ENCODE measurements at places on chromosomes 7 and 10.

DNA sequence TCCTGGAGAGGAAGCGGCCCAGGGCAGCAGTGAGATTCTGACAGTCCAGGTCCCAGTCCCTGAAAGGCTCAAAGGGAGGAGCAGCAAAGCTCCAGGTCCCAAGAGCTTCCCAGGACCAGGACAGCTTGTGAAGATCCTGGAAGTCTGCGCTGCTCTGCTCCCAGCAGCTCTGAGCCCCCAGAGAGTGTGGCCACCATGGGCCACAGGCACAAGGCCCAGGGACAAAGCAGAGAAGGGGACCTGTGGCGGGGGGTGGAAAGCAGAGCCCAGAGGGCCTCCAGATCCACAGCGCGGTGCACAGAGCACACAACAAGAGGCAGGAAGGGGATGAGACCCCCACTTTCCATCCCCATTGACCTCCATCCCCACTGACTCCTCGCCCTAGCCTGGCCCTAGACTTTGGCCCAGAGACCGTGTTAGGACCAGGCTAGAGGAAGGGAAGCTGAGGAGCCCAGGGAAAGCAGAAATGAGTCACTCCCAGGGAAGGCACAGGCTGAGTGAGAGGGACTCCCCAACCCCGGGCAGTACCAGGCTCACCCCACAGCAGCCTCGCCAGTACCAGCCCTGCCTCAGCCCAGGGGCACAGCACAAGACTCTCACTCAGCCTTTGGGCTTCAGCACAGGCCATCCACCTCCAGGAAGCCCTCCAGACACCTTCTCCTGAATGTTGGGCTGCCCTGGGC, 75.5 kb downstream of the GRID1 start:
- no peak for DNase-seq

DNA sequence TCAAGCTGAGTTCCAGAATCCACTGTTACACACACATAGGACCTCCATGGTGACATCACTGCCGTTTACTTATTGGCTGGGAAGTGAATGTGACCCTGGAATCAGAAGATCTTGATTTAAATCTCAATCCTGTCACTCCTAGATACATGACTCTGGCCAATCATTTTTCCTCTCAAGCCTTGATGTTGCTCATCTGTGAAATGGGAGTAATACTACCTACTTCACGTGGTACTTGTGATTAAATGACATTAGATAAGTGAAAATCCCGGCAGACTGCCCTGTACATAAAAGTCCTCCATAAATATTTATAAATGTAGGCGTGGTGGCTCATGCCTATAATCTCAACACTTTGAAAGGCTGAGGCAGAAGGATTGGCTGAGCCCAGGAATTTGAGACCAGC, 88.0 kb upstream of the SVIL start:
- no peak for DNase-seq

- no peak for DNase-seq
Observed at GRCh38 chr10:1560535-1561192, 176.7 kb downstream of the ADARB2 start.

DNA sequence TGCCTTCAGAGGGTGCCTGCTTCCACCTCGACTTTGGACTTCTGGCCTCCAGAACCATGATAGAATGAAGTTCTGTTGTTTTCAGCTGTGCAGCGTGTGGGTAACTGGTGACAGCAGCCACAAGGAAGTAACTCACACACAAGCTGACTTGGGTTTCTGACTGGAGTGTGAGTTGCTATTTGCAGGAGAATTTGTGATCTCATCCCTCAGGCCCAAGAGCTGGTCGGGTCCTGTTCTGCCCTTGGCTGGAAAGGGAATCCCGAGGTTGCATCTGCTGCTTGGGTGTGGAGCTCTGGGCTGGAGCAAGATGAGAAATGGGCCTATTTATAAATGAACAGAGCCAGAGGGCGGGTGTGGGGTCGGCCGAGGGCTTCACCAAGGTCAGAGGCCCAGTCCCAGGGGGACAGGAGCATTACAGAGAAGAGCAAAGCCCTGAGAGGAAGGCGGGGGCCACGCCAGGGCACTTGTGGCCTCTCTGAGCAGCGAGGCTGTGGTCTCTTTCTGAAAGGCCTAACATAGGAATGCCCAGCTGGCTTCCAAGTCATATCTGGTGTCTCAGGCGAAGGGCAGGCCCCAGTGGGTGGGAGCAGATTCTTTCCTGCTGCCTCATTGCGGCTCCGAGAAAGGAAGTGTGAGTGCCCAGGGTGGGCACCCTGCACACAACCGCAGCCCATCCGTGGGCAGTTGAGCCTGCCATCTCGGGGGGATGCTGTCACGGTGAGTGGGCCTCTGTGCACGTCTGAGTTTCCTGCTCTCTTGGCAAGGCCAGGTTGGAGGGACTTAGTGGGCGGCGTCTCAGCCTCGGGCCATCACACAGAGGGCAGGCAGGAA, 26.5 kb upstream of the C10orf71 start:
- no peak for DNase-seq

DNA sequence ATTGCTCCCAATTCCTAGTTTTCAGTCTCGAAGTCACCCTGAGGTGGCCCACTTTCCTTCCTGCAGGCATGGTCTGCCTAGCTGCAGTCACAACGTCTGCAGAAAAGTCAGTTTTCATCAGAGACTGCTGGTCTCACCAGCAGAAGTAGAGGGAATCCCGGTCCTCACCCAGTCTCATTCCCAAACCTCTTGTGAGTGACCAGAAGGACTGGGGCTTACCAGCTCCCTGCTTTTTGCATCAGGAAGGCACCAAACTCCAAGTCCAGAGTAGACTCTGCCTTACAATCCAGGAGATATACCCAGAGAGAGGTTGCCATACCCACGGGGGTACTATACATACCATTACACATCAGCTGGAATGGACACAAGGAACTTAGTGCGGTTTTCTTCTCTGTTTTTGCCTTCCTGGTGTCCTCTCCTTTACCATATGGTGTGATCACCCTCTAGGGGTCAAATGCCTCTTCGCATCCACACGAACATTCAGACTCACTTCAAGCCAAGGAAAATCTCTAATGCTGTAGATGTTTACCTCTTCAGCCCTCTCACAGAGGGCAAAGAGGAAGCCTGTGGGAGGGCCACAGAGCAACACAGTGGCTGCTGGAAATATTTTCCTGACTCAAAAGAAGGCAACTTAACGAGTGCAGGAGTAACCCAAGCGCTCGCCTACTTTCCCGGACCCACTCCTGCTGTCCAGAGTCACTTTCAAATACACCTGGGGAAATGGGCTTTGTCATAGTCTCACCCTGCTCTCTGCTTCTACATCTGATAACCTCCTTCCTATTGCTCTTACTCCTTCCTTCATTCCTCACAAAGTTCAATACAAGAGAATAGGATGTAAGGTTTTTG, 220.9 kb downstream of the C7orf25 start:
- DNase-seq, result no peak

DNA sequence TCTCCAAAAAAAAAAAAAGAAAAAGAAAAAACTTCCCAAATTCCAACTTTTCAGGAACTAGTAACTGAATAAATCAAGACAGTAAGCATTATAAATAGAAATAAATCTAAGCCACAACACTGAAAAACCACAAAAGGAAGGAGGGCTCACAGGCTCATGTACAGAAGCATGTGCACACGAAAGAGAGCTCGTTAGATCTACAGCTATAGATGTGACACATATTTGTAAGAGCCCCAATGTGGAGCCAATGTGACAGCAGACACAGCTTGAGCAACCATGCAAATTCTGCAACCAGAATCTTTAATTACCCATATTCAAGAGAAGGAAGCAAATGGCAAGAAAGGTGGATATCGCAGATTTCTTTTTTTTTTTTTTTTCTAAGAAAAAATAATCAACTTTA, 94.7 kb downstream of the SORBS1 start:
- no peak for DNase-seq

DNA sequence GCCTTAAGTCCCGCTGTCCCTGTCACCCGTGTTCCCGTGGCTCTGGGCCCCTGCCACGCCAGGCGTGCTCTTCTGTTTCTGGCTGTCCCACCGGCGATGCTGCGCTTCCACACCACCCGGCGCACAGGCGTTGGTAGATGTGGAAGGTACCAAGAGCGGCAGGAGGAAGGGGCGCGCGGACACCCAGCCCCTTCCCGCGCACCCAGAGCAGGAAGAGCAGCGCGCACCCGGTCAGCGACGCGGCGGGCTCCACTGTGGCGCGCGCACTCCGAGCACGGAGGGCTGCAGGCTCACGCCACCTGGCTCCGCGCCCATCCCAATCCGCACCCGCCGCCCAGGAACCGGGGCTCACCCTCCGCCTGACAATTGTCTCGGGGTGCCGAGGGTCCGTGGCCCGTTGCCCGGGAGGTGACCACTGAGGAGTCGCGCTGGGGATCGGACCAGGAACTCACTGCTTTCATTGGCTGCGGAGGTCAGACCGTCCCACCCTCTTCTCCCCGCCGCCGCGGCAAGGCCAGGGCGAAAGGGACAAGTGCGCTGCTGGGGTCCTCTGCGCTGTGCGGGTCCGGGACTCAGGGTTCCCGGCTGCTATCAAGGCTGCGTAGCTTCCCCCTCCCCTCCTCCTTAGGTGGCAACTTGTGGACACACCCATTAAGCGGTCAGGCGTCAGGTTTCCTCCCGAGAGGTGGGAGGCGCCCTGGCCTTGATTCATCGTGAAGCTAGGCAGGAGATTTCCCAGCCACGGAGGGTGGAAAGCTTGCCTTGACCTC, 121.6 kb upstream of the ZNF92 start:
- DNase-seq, result peak; percentile 85

DNA sequence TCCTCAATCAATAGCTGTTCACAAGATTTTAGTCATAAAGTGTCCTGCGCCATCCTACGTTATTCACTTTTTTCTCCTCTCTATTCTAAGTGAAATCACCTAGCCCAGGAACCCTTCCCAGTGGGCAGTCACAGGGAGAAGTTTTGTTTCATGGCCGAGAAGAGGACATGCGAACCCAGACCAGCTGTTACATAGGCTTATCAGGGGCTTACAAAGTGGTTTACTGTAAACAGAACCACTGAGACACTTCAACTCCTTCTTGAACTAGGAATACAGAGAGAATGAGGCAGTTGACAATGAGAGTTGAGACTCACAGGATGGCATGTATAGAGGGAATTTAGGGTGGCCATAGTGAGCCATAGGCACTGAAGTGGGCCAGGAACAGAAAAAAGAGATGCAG, 246.9 kb upstream of the GLI3 start:
- no peak for DNase-seq

GRCh38 chr7:77362905-77363304, 53.2 kb downstream of the GSAP start:
- DNase-seq, result no peak

- no peak for DNase-seq
Observed at GRCh38 chr10:89475125-89475524, 60.3 kb downstream of the SLC16A12 start.

DNA sequence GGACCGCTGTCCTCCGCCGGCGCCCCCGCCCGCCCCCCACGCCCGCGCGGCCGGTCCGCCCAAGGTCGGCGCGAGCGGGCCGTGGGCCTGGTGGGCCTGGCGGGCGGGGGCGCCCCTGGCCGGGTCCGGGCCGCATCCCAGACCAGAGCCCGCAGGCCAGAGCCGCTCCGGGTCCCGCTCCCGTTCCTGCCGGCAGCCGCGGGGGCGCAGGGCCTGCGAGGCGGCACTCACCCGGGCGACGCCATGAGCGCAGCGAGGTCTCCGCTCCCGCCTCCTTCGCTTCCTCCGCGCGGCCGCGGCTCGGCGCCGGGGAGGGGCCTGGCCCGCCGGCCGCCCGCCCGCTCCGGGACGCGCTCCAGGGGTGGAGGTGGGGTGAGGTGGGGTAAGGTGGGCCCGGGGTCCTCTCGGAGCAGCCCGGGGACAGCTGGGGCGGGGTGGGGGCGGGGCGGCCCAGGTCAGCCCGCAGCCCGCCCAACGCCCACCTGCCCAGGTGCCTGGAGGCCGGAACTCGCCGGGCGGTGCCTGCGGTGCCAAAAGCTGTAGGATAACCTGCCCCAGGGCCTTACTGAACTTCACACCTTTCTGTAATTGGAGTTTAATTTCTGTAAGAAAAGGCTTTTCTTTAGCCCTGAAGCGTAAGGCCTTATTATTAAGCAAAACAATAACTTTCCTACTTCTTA, at the start of gene URGCP:
Gene URGCP (minus strand): TSS at position 266 of the 680 bp plus-strand sequence. CDS start 21 bp downstream, at position 245.
- peak; percentile 22 for DNase-seq

DNA sequence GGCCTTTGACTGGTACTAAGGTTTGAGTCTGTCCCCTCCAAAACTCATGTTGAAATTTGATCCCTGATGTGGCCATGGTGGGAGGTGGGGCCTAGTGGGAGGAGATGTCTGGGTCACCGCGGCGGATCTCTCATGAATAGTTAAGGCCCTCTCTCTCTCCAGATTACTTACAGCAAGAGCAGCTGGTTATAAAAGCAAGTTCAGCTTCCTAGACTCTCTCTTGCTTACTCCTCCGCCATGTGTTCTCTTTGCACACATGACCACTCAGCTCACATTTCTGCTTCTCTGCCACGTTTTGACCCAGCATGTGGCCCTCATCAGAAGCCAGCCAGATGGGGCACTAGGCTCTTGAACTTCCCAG, 29.9 kb upstream of the ZMIZ1 start:
- DNase-seq, result no peak

DNA sequence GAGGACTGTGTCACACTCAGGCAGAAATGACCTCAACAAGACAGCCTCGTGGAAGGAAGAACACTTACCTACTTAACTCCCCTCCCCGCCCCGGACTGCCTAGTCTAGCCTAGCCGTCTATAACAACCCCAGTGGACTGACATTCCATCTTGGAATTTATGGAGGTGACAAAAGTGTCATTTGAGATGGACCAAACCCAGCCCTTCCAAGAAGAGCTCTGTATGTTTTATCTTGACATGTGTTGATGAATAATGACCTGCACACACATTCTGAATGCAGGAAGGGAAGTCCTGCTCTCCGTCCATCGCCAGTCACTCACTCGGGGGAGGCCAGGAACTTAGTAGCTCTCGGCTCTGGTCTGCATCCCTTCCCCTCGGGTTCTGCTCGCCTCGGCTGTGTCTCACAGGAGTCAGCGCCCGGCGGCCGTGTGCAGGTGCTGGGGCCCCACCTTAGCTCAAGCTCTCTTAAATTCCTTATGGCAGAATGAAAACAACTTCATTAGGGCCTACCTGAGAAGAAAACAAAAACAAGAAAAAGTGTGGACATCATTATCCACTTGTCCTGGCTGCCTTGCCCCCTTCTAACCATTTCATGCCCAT, 140.9 kb upstream of the NPS start:
- no peak for DNase-seq

DNA sequence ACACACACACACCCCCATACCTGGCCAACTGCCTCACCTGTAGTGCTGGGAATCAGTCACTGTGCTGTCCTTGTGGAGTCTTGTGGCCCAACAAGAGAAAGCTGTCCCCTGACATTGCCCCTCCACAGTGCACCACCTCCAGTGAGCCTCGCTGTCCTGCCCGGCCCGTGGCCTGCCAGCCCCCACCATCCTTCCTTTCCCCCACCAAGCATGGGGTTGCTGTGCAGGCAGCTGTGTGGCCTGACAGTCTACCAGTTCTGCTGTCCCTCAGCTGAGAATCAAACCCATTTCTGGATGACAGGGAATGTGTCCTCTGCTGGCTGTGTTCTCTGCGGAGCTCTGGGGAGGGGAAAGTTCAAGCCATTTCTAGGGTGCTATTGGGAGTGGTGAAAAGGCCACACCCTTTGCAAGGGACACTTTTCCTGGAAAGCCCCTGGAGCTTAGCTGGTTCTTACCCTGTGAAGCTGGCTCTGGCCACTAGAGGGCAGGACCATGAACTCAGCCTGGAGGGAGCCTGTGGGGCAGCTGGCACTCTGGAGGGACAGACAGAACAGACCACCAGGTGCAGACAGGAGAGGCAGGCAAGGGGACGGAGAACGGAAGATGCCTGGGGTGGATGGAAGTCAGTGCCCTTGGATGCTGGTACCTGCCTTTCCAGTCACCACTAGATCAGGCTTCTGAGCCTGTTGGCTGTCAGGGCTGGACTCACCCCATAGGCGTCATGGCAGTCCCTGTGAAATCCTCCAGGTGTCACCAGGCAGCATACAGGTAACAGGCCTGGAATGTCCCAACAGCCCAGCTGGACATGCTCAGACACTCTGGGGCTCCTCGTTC, 10.5 kb upstream of the MTPAP start:
- DNase-seq, result peak; percentile 62

GRCh38 chr10:26738301-26738911, 40.9 kb downstream of the PDSS1 start:
- no peak for DNase-seq
